Thymus (tissue), 14 donors: ENCODE measurements at places on chromosomes 1 and 21. TPM values are rescaled to one million over a fixed set of nuclear protein-coding genes. Genes with fewer than 3 reads are reported as not detected.

DNA sequence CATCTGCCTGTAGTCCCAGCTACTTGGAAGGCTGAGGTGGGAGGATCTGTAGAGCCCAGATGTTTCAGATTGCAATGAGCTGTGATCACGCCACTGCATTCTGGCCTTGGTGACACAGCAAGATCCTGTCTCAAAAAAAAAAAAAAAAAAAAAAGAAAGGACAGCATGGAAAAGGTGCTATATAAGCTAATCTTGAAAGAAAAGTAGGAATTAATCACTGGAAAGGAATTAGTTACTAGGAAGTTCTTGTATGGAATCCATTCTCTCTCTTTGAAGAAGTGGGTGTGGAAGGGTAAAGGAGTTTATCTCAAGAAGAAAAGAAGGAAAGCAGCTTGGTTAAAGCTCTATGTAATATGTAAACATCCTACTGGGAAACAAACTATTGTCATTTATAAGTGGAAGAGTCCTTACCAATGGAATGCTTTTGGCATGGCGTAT is 339.2 kb downstream of the DPYD start:
- no peak for DNase-seq

DNA sequence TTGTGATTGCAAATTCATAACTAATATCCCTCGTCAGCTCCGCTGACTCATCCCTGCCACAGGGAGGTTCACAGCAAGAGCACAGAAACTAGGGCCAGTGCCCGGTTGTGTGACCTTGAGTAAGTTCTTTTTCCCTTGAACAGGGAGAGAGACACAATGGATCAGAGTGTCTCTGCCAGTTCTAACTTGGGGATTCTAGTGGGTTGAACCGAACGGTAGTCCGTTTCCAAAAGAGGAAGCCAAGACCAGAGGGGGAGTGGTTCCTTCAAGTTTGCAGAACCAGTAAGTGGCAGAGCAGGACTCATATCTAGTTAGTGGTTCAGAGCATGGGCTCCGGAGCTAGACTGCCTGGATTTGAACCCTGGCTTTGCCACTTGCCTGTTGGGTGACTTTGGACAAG is 4.9 kb upstream of the SHISA4 start:
- DNase-seq = no peak

GRCh38 chr21:38816400-38816977 is 10.8 kb downstream of the ETS2 start:
- no peak for DNase-seq

The GBP2 gene
- 60.5 TPM for total RNA-seq

The OXCT2 gene
- total RNA-seq = 2.6 TPM

DNA sequence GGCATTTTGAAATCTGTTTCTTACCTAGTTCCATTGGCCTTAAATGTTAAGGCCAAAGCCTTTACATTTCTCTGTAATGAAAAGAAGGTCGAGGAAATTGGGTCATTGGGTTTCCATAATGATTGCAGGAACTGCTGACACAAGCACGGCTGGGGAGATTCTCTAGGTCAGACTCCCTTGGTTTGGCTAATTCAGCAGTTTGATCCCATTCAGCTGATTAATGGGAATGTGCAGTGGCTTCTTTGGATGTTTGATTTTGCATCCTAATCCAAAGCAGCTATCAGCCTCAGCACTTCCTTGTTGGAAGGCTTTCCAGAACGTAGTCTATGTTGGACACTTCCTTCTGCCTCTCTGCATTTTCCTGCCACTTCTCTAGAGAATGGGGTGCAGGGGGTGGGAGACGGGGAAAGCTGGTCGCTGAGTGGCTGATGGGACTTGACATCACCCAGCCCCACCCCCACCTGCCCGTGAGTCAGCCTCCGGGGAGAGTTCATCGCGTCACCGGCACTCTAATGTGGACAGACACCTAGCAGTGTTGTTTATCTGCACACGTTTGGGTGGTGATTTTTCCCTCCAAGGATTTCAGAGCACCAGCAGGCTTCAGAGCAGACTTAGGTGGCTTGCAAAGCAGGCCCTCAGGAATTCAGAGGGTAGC is 5.4 kb downstream of the PSEN2 start:
- no peak for DNase-seq

GRCh38 chr1:2545754-2546514 is 10.2 kb upstream of the TNFRSF14 start:
- DNase-seq = peak; percentile 77

DNA sequence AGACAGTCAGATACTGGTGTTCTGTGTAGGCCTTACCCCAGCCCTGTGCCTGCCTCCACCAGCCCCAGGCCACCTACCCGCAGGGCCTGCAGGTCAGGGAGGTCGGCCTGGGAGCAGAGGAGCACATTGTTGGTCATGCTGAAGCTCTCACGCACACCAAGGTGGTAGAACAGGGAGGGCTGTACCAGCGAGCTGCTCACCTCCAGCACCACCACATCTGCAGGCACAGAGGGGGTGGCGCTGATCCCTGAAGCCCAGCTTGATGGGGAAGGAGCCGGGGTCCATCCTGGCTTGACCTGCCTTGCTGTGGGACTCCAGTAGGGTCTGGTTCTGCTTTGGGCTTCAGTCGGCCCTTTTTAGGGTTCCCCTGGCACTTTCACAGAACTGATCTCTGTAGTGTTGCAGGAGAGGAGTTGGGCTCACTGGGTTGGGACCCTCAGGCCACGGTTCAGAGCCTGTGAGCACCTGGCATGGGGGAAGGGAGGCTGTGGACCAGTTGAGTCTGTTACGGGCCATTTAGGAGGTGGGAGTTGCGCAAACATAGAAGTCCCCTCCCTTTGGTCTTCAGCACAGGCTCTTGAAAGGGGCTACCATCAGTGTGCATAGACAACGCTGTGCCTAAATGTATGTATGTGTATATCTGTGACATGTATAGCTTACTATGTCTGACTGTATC is 1.9 kb downstream of the MAP3K6 start:
- no peak for DNase-seq

- no peak for DNase-seq
Measured at GRCh38 chr21:45438391-45439145, 33.6 kb downstream of the COL18A1 start.

- no peak for DNase-seq
Measured at GRCh38 chr21:35469498-35469897, 420.4 kb upstream of the RUNX1 start.

DNA sequence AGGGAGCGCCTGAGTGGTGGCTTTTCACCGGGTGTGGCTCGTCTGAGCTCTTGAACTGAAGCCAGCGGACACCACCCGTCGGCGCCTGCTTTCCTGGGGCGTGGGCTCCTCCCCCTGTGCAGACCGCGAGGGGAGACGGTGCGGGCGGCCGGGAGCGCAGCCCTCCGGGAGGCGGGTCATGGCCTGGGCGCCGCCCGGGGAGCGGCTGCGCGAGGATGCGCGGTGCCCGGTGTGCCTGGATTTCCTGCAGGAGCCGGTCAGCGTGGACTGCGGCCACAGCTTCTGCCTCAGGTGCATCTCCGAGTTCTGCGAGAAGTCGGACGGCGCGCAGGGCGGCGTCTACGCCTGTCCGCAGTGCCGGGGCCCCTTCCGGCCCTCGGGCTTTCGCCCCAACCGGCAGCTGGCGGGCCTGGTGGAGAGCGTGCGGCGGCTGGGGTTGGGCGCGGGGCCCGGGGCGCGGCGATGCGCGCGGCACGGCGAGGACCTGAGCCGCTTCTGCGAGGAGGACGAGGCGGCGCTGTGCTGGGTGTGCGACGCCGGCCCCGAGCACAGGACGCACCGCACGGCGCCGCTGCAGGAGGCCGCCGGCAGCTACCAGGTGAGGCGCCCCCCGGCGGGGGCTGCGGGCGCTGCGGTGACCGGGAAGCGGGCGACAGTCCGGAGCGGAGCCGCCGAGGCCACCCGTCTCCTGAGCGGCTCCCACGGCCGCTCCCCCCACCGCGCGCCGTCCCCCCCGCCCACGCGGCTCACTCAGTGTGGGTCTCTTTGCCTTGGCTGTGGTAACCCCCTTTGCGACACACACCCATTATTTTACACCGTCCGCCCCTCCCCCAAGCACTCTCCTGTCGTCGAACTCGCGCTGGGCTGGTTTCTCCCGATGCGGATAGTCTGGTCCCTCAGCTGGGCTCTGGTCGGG is at the start of gene TRIM58:
Gene TRIM58, plus strand, starts transcription at position 119 of the 916 bp plus-strand sequence. Its CDS starts 60 bp downstream, at position 179.
- DNase-seq = peak; percentile 7

DNA sequence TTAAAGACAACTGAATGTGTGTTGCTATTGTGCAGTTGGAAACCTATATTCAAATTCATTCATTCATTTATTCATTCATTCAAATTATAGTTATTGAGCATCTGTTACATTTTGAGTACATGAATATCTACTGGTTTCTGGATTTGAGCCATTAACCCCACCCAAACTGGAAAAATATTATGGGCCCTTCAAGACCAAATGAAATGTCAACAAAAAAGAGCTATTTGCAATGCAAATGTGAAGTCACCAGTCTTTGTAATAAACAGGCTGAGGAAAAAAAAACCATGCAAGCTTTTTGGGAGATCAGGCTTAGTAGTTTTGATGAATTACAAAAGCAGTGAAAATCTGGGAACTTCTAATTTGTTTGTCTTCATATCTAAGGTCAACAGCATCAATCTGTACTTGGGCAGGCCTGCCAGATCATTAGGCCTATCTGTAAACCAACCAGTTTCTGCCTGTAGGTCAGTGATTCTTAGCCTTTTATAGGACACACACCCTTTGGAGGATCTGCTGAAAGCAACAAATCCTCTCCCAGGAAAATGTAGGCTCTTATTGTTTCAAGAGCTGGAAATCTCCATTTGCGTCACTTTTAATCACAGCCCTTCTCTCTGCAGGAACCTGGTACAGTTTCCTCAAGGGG is 134.7 kb downstream of the FAM78B start:
- DNase-seq = no peak

The MYCL gene
- 12.4 TPM for total RNA-seq

The ADGRB2 gene
- 6.0 TPM for total RNA-seq

DNA sequence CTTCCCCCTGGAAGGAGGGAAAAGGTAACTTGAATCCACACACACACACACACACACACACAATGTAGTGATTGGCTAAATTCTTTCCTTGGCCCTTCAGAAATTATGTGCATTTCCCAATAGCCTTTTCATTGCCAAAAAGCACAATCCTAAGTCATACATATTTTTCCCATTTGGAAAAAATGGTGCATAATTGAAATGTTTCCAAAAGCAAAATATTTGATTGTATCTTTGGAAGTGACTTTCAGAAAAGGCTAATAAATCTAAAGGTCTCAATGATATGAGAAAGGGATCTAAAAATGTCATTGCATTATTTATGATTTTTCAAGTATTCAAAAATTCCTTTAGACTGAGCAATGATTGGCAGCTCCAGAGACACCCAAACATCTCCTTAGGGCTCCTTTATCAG is 43.5 kb upstream of the NEK7 start:
- DNase-seq = no peak

The CXADR gene
- 3.2 TPM for total RNA-seq

The SMIM12 gene
- 25.7 TPM for total RNA-seq

DNA sequence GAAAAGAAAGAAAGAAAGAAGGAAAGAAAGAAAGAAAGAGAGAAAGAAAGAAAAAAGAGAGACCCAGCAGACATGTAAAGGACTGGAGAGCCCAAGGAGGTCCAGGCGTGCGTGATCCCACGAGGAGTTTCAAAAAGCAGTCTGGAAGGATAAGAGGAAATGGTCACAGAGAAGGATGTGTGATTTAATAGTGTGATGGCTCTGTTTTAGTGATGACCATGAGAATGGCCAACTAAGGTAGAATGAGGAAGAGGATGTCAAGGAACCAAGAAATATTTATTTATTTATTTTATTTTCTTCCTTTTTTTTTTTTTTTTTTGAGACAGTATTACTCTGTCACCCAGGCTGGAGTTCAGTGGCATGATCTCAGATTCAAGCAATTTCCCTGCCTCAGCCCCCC is 25.5 kb downstream of the PTGS2 start:
- no peak for DNase-seq

DNA sequence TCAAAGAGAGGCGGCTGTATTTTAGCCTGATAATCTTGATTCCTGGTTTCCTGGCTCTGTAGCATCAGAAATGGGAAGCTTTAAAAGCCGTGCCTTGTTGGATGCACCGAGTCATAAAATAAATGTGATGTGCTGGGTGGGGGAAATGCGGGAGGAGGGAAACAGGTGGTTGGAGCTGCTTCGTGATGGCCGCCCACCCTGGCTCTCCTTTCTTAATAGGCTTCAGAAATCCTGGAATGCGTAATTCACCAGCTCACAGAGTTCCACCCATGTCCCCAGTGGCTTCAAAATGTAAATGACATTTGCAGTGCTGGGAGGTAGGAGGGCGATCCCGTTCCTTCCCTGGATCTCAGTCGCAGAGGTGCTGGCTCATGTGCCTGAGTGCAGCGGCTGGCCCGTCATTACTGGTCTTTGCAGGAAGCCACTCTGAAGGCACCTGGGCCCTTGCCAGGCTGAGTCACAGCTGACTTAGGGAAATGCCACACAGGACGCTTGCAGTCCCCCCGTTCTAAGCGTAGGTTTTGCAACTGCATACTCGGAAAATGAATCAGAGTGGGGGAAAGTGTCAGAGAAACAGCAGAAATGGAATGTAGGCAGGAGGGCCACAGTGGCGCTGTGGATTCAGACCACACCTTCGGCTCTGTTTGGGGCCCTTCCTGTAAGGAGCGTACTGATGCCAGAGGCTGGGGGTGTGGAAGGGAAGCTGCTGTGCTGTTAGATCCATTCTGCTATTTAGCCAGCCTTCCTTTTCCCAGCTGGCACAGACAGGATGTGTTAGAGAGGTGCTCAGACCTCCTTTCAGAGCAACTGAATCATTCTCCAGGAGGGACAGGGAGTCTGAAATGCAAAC is 37.6 kb downstream of the GALNT2 start:
- DNase-seq = no peak

- DNase-seq = peak; percentile 1
Measured at GRCh38 chr21:23695443-23695842, 1911.8 kb downstream of the MRPL39 start.

The PEAR1 gene
- 0.61 TPM for total RNA-seq

The FMO1 gene
- 5.6 TPM for total RNA-seq

- no peak for DNase-seq
Measured at GRCh38 chr21:34885626-34886239, 163.4 kb downstream of the RUNX1 start.

- no peak for DNase-seq
Measured at GRCh38 chr1:4090556-4090955, 190.5 kb upstream of the C1orf174 start.

- DNase-seq = no peak
Measured at GRCh38 chr1:159938211-159938852, 7.1 kb downstream of the IGSF9 start.

The BCL2L15 gene
- total RNA-seq = 0.76 TPM

GRCh38 chr1:219575563-219575962 is 37.3 kb downstream of the ZC3H11B start:
- no peak for DNase-seq

DNA sequence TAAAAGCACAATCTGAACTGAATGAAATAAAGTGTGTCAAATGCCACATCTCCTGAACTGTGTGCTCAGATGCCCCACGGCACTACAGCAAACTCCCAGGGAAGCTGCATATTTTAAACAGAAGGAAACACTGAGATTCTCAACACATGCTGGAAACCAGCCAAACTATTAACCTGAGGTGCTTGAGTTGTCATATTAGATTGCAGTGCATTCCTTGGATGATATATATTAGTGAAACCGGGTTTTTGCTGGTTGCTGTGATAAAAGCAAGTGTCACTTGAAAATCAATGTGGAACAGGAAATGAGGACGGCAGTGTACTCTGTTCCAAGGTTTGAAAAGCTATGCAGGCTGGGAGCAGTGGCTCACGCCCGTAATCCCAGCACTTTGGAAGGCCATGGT is 8.7 kb downstream of the SYNJ1 start:
- no peak for DNase-seq

GRCh38 chr21:35225573-35225972 is 176.5 kb upstream of the RUNX1 start:
- DNase-seq = no peak

GRCh38 chr1:9265968-9266367 is 26.7 kb upstream of the SPSB1 start:
- no peak for DNase-seq

The KCNQ4 gene
- 0.47 TPM for total RNA-seq

The IVL gene
- total RNA-seq = 0.57 TPM
